ENCODE measurements at places on chromosomes 11 and 22.

DNA sequence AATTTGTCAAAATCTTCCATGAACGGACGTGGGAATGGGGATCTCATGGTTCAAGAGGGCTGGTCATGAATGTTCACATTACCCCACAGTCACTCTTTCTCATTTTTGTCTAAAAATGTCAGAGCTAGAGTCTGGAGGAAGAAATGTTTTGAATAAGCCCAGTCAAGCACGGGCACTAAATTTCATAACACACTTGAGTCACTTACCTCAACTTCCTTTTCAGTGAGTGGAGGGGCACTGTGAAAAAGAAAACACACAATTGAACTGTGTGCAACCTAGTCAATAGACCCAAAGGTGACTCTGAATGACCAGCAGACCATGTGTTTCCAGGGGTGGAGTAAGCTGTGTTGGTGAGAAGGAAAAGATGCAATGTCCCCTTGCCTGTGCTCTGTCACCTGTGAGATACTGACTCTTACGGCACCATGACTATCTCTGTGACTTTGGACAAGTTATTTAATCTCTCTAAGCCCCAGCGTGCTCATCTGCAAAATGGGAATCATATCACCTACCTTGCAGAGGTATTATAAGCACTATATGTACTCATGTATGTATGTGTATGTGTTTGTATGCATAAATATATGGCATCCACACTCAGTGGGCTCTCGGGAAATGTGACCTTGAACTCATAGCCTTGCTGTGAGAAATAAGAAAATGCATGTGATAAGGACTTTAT lies 38.2 kb upstream of the LYVE1 start:
- peak; percentile 65 for DNase-seq

DNA sequence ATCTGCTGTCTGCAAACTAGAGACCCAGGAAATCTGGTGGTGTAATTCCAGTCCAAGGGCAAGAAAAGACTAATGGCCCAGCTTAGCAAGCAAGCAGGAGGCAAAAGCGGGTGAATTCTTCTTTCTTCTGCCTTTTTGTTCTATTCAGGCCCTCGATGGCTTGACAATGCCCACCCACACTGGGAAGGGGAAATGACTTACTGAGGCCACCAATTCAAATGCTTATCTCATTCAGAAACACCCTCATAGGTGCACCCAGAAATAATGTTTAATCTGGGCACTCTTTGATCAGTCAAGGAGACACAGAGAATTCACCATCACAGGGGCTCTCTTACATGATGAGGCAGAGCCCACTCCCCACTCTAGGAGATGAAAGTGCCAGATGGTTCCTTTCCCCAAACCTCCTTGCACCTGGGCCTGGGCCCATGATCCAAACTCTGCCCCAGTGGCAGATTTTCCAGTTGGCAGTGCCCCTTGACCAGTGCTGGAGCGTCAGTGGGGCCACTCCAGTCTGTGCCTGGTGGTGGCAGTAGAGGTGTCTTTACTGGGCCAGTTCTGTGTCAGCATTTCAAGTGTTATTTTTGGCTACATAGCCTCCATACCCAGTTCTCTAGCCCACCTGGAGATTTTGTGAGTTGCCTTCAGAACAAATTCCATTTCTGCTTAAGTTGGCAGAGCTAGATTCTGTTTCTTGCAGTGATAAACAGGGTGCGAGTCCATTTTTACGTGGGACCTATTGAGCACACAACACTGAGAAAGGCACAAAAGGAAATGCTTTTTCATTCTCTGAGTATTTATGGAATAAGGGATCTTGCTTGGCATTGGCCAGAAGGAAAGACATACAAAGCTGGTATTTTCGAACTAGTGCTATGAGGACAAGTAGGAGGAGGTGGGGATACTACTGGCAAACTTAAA lies 7.5 kb downstream of the ELMOD1 start:
- DNase-seq = no peak

- DNase-seq = no peak
These were observed 4.7 kb downstream of the OLFML1 start for GRCh38 chr11:7490054-7490453.

- DNase-seq = no peak
These were observed 6.9 kb downstream of the BCR start for GRCh38 chr22:23187211-23187610.

- DNase-seq = no peak
These were observed 29.0 kb downstream of the LAYN start for GRCh38 chr11:111569476-111569875.

- no peak for DNase-seq
These were observed 99.4 kb downstream of the PDE3B start for GRCh38 chr11:14742849-14743559.
